ENCODE measurements at places on chromosomes 3 and 15.

DNA sequence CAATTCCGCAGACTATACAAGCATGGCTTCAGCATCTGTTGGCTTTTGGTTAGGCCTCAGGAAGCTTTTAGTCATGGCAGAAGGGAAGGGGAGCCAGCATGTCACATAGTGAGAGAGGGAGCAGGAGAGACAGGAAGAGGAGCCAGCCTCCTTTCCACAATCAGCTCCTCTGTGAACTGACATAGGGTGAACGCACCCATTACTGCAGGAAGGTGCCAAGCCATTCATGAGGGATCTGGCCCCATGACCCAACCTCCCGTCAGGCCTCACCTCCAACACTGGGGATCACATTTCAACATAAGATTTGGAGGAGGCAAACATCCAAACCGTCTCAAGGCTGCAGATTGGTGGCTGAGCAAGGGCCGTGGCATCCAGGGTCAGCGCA, 106.3 kb downstream of the LRRK1 start:
- no peak for DNase-seq

DNA sequence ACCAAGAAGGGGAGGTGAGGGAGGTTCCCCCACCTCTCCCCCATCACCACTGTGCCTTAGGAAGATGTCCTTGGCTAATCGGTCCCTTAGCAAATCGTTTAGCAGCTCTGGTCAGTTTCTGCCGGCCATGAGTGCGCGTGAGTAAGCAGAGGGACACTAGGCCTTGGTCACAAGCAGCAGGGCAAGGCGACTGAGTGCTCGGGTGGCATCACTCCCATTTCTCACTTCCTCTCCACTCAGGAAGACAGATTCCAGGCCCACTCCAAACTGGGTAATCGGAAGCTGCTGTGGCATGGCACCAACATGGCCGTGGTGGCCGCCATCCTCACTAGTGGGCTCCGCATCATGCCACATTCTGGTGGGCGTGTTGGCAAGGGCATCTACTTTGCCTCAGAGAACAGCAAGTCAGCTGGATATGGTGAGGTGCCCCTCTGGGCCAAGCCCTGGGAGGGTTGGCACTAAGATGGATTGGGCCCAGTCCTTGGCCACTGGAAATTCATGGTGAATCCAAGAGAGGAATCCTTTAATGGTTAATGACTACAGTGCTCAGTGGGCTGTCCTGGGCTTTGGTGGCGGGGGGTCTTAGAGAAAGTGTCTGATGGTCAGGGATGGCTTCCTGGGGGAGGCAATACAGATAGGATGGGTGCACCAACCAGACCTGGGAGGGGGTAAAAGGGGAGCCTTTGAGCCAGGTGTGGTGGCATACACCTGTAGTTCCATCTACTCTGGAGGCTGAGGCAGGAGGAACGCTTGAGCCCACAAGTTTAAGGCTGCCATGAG, 4.0 kb downstream of the PARP3 start:
- DNase-seq = no peak

- no peak for DNase-seq
These were observed 293.0 kb downstream of the UBE2E2 start for GRCh38 chr3:23496165-23496564.

DNA sequence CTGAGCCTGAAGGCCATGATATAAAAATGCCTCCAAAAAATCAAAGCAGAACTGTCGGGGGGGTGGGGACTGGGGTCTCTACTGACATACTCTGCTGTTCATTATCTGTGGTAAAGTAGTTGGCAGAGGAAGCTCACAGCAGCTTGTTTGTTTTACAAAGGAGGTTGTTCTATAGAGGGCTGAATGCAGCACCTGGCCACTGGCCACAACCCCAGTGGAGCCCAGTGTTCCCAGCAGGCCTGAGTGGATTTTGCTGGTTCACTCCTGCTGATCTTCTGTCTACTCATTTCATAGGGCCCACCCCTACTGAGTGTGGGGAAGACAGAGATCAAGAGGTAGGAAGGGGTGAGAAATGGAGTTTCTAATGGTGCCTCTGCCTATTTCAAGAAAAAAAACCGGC, 125.5 kb downstream of the DIPK2A start:
- DNase-seq = no peak

GRCh38 chr15:86919581-86919980, 839.9 kb downstream of the AGBL1 start:
- DNase-seq = no peak

DNA sequence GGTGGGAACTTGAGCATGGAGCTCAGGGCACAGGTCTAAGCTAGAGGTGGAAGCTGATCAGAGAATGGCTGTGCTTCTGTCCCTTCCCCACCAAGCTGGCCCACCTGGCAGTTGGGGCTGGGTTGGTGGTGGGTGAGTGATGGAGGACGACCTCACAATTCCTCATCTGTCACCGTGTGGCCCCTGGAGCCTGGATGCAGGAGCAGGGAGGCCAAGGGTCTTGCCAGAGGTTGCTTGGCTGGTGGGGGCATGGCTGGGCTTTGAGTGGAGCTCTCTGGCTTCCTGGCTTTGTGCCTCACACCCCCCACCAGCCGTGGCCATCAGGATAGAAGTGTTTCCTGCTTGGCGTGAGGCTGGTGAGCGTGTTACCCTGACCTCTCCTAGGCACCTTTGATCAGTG, 36.0 kb downstream of the FBLN2 start:
- no peak for DNase-seq

- DNase-seq = no peak
These were observed 4.1 kb downstream of the GAP43 start for GRCh38 chr3:115627180-115628074.

GRCh38 chr3:41163421-41163820, 35.9 kb upstream of the CTNNB1 start:
- DNase-seq = no peak

GRCh38 chr3:163939926-163940325, 1138.4 kb downstream of the SI start:
- DNase-seq = no peak

DNA sequence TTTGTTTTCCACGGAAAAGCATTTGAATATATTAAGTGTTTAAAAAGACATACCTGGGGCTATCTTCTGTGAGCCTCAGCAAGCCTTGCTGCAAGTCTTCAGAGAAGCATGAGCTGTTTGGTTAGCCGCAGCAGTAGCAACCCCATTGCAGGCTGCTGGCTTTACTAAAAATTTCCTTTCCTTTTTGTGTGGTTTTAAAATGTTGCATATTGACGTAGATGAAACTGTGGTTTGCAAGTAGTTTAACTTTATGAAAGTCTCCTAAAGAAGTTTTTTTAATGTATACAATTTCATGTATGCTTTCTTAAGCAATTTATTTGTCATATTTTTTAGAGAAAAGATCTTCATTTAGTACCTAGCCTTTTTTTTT, at the start of gene GPR171:
GPR171 (minus strand) TSS at position 166 of the 370 bp plus-strand sequence. CDS start 3,830 bp downstream, outside the sequence.
- DNase-seq = peak; percentile 47

DNA sequence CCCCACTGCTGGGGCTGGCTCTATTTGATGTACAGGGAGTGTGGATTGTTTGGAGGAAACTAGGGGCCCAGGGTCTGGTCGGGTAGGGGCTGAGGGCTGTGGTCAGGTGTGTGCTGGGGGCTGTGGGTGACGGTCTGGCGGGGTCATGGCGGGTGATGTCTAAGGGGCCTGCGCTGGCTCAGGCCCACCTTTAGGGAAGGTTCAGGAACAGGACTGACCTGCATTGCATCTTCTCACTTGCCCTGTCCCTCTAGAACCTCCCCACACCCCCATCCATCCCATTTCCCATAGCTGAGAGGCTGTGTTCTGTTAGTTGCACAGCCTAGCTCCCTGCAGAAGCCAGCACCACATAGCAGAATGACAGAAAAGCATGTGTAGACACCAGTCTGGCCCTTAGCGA, 39.1 kb downstream of the SCN5A start:
- no peak for DNase-seq

DNA sequence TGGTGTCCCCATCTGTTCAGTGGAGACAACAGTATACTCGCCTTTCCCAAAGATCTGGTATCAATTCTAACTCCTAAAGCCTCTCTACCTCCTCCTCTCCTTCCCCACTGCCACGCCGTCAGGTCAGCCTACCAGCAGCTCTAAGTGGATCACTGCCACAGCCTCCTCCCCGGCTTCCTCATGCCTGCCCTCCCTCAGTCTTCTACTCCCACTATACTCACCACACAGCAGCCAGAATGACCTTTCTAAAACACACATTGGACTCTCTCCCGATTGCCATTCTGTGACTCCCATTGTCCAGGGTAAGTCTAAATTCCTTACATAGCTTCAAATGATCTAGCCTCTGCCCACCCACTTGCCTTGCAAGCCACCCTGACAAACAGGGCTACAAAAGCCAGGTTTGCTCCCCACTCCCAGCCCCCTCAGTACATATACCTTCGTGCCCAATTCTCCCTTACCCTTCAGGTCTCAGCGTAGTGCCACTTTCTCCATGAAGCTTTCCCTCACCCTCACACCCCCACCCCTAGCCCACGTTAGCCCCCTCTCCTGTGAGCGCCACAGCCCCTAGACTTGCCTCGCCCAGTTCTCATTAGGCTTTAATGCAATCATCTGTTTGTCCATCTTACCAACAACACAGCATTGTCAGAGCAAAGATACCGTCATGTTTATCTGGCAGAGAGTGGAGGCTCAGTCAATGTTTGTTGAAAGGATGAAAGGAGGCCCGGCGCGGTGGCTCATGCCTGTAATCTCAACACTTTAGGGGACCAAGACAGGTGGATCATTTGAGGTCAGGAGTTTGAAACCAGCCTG, 9.5 kb upstream of the SEMA7A start:
- DNase-seq = no peak

DNA sequence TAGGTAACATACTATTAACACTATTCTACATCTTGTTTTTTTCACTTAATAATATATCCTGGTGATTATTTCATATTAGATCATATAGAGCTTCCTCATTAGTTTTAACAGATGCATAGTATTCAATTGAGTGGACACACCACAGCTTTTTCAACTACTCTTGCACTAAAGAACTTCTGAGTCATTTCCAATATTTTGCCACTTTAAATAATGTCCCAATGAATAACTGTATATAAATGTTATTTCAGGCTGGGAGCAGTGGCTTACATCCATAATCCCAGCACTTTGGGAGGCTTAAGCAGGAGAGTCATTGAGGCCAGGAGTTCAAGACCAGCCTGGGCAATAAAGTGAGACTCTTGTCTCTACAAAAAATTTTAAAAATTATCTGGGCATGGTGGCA, 26.9 kb downstream of the MAP1A start:
- DNase-seq = no peak

DNA sequence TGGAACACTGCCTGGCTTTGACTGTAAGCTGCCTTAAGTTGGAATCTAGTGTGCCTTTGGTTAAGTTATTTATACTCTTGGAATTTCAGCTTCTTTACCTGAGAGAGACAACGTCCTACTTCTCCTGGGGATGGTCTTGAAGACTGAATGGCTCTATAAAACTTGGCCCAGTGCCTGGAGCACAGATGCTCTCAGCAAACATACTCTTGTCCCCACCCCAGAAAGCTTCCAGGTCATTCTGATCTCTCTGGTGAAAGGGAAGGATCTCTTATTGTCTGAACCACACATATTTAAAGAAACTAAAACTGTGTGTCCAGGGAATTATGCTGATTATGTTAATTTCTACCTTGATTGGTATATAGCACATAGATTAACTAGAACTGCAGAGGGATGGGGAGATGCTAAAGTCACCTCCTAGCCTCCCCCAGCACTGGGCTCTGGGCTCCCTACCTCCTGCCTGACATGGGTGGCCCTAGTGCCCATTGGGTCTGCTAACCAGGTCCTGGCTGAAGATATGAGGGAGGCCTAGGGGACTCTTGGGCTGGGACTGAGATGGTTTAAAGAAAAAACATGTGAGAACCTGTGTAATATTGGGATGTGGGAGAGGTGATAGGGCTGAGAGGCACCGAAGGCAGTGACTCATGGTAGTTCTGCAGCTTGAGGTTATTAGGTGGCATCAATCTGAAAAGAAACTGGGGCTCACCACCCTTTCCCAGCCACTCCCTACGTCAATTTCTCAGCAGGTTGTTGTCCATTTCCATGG, 171.0 kb downstream of the RPLP1 start:
- DNase-seq = no peak

GRCh38 chr3:122535964-122536631, 21.4 kb upstream of the KPNA1 start:
- no peak for DNase-seq

DNA sequence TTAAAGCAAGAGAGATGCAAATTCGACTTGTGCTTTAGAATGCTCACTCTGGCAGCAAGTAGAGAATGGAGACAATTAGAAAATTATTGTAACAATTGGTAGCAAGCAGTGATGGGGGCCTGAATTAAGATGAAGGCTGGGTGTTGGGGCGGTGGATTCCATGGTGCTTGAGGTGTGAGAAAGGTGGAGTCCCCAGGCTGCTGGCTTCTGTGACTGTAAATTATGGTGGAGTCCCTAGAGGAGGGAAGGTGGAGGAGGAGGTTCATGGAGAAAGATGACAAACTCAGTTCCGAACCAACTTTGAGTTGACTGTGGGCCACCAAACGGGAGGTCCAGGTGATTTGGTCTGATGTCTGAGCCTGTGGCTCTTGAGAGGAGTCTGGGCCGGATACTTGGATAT, 10.7 kb upstream of the SMAD3 start:
- DNase-seq = no peak

GRCh38 chr3:192187485-192188051, 539.8 kb downstream of the FGF12 start:
- no peak for DNase-seq

DNA sequence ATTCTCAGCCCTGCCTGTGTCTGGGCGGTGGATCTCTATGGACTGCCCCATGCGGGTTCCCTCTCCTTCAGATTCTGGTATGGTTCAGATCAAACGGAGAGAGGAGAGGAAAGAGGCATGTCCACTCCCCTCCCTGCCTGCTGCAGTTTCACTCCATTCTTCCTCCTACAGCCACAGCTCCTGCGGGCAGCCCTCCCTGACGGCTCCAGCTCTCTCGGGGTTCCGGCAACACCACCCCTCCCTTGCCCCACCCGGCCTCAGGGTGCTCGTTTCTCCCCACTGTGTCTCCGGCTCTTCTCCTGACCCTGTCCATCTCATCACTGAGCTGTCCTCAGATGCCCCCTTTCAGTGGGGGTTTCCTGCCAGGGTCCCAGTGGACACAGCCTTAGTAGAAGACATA, 13.9 kb downstream of the TRH start:
- DNase-seq = no peak

GRCh38 chr3:40821315-40821714, 296.6 kb downstream of the ZNF621 start:
- no peak for DNase-seq

DNA sequence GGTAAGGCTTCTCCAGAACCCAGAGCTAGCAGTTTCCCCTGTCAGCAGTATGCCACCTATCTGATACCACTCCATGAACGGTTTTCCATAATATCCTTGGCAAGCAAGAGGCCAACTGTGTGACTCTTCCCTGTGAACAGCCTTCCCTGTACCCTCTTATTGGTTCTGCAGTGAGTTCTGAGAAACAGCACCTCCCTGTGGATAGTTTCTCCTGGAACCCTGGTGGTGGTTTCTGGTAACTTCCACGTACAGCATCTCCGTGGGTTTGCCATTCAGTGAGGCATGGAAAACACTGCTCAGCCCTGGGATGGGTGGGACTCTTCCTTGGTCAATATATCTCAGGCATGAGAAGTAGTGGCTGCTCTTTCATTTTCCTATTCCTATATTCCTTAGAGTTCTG, 19.4 kb upstream of the SERPINI2 start:
- DNase-seq = no peak

- no peak for DNase-seq
These were observed 184.3 kb downstream of the AKAP13 start for GRCh38 chr15:85564686-85565085.

GRCh38 chr15:32979710-32980109, 214.8 kb downstream of the FMN1 start:
- no peak for DNase-seq

GRCh38 chr3:138809500-138810256, 25.1 kb downstream of the PIK3CB start:
- no peak for DNase-seq

GRCh38 chr3:101779822-101780381, 891 bp downstream of the NXPE3 start:
- DNase-seq = no peak

- DNase-seq = no peak
These were observed 315.9 kb upstream of the GPR149 start for GRCh38 chr3:154745929-154746328.

Data from effector CD4-positive, alpha-beta T cell (primary cell).